ENCODE measurements at places on chromosomes 11 and 22.

- DNase-seq, result no peak
Observed at GRCh38 chr22:46560696-46561295, 23.4 kb upstream of the CELSR1 start.

DNA sequence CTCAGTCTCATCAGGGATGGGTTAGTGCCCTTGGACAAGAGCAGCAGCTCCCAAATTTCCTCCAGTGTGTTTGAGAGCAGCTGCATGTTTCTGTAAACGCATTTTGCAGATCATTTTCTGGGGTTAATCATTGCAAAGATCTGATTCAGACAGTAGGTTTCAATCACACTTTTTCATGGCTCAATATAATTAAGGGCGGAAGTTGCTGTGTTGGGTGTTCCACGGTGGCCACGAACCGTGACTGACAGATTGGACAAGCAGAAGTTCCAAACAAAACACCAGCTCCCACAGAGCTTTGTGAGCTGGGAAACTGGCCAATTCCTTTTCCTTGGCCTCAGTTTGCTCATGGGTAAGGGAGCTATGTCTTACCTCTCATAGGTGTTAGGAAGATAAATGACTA, 8.4 kb upstream of the RASSF10 start:
- DNase-seq, result no peak

DNA sequence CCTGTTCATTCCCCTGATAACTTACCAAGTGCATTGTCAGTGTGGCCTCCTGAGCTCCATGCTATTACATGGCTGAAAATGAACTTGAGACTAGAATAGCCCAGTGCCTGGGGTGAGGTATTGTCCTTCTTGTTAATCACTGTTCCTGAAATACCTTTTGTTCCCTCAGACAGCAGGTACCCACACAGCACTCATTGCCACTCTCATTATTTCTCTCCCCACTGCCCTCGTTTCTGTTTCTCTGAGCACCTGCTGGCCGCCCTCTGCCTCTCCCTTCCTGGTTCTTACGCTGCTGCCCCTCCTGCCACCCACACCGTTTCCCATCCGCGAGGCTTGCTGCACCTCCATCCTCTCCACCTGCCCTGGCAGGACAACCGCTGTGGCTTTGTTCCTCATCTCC, 36.9 kb upstream of the RAB1B start:
- DNase-seq, result no peak

- no peak for DNase-seq
Observed at GRCh38 chr11:75873417-75874221, 58.6 kb downstream of the UVRAG start.

DNA sequence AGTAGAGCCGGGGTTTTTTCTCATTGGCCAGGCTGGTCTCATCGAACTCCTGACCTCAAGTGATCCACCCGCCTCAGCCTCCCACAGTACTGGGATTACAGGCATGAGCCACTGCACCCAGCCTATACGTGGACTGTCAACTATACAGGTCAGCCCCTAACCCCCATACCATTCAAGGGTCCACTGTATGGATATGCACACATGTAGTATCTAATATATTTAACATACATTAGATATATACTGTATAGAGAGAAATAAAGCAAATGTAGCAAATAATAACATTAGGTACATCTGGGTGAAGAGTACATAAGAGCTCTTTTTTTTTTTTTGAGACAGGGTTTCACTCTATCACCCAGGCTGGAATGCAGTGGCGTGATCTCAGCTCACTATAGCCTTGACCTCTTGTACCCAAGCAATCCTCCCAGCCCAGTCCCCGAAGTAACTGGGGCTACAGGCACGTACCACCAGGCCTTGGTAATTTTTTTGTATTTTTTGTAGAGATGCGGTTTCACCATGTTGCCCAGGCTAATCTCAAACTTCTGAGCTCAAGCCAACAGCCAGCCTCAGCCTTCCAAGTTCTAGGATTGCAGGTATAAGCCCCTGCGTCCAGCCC, 1.5 kb upstream of the ATP5MGL start:
- DNase-seq, result no peak

Measured in activated naive CD4-positive, alpha-beta T cell (primary cell).